Jurkat, Clone E6-1 (cell line): ENCODE measurements at places on chromosomes 6 and 20.

GRCh38 chr6:15622045-15622740, 40.6 kb downstream of the DTNBP1 start:
- DNase-seq, result no peak

GRCh38 chr6:145544514-145544913, 190.8 kb downstream of the EPM2A start:
- DNase-seq, result no peak

DNA sequence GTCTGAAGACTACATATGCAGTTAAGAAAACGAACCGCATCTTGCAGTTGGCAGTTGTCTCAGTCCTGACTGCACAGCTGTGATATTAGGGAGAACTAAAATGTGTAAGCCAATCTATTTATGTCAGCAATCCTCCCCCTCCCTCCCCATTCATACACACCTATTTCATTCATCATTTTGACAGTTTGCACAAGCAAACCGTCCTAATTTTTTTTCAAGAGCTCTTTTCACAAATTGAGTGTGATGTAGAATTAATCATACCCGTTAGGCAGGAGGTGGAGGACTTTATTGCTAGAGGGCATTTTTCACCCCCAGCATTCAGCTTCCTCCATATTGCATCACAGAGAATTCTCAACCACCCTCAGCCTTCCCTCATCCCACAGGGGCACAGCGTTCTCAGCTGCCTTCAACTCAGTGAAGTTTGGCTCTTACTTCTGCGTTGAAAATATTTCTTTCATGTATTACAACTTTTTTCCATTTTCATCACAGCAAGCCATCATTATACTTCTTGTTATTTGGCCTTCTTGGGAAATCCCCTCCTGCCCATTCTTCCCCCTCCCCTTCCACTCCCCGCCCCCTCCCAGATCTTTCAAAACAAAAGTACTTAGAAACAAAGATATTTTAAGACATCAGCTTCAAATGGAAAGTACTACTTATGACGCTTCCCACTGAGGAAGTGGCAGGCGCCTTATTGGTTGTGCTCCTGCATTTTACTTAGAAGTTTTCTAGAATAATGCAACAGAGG, 37.5 kb downstream of the NOX3 start:
- DNase-seq, result no peak

- DNase-seq, result no peak
Observed at GRCh38 chr6:68167604-68168003, 467.5 kb upstream of the ADGRB3 start.

DNA sequence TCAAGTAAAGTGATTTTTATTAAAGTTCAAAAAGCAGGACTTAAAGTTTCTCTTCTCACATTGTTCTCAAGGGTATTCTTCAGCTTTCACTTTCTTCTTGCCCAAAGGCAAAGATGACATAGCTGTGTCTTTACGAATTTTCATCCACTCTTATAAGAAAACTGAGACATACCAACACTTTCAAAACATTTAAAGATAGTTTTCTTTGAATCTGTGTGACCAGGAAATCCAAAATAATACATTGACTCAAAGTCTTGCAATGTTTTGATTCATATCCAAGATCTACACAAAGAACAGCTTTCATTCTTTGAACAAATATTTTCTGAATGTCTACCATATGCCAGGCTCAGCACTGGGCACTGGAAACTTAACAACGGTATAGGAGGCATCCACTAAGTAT, 117.9 kb downstream of the SIM1 start:
- DNase-seq, result no peak

DNA sequence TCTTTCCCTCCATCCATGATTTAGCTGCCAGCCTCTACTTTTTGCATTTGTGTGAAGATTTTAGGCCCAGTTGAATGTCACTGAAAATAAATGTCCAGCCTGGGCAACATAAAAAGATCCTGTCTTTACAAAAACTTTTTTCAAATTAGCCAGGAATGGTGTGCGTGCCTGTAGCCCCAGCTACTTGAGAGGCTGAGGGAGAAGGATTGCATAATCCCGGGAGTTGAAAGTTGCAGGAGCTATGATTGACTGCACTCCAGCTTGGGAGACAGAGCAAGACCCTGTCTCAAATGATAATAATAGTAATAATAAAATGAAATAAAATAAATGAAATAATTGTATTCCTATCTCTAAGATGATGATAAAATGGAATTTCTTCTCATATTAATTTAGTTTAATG, 5.0 kb upstream of the GFOD1 start:
- no peak for DNase-seq

- DNase-seq, result no peak
Observed at GRCh38 chr6:16727996-16728395, 33.3 kb downstream of the ATXN1 start.

GRCh38 chr6:11412616-11413015, 124.9 kb upstream of the TMEM170B start:
- DNase-seq, result no peak

DNA sequence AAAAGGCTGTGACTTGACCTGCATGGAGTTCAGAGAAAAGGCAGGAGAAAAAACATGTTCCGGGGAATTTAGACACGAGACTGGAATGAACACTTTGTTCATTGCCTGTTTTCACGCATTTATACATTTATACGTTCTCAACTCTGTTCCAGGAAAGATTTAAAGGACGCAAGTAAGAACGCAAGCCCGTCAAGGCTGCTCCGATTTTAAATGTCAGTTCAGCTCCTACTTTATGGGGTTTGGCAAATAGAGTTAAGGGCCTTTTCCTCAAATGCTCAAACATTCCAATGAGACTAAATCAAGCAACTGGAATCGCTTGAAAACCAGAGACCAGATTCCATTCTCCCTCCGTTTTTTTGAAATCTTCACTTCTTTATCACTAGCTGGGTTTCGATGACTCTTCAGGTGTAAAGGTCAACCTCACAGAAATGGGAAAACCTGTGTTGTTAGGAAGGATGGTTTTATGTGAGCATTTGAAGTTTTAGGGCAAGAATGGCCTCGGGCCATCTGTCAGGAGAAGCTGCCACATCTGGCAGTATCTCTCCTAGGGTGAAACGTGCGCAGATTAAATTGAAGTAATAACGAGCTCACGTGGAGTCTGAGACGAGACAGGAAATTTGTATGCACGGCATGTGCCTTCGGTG, 24.9 kb downstream of the TTLL2 start:
- no peak for DNase-seq
